Anterior cingulate cortex (tissue), 58 donors: ENCODE measurements at places on chromosomes 12 and 14.

DNA sequence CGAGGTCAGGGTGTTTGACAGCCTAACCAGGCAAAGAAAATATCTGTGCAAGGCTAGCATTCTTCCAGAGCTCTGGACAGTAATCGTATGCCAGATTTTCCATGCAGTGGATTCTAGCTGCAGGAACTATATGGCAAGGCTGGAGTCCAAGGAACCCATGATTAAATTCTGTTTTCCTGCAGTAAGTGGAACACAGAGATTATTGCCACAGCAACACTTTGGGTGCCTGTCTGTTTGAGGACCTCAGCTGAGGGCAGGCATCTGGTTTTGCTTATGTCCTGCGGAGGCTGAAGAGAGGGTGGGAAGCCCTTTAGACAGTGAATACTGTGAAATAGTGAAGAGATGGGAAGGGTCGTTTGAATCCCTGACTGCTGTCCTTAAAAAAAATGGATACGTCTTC, 104.4 kb downstream of the DAD1 start:
- DNase-seq: no peak

DNA sequence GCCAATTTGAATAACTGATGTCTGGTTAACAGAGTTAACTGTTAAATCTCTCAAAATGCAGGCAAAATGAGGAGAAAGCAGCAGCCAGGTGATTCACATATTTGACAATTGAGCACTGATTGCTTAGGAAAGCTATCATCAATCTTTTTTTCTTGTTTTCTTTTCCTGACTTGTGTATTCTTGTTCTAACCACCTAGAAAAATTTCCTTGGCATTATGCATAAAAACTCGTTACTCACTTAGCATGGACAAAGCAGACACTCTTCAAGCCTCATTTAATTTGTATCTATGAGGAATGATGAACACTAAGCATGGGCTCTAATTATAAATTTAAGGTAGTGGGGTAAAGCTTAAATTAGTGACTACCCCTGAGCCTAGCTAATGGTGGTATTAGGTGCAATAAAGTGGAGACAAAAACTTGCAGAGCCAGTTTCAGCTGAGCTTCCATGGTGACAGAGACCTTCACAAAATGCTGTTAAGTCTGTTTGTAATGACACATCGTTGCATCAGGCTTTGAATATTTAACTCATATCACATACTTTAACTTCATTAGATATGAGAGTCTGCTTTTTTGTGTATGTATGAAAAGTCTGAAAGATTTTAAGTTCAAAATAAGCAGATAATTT, 52.0 kb downstream of the RASSF9 start:
- no peak for DNase-seq

GRCh38 chr12:26112703-26113147, 12.1 kb downstream of the BHLHE41 start:
- no peak for DNase-seq

DNA sequence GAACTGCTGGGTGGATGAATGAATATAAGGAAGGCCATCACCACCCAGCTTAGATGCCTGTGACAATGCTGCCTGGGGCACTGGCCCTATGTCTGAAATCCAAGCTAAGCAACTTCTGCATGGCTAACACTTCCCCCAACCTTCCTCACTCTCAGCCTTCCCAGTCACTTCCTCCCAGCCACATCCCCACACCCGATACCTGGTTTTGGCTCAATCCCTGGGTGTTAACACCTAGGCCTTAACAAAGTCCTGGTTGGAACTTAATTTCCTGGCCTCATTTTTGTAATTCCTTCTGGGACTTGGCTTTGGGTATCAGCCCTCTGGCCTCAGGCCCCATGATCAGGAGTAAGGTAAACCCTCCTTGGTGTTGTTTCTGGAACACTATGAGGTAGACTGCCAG, 110.0 kb downstream of the EFCAB11 start:
- no peak for DNase-seq

- no peak for DNase-seq
These were observed 40.6 kb downstream of the SPRING1 start for GRCh38 chr12:116697305-116697704.

DNA sequence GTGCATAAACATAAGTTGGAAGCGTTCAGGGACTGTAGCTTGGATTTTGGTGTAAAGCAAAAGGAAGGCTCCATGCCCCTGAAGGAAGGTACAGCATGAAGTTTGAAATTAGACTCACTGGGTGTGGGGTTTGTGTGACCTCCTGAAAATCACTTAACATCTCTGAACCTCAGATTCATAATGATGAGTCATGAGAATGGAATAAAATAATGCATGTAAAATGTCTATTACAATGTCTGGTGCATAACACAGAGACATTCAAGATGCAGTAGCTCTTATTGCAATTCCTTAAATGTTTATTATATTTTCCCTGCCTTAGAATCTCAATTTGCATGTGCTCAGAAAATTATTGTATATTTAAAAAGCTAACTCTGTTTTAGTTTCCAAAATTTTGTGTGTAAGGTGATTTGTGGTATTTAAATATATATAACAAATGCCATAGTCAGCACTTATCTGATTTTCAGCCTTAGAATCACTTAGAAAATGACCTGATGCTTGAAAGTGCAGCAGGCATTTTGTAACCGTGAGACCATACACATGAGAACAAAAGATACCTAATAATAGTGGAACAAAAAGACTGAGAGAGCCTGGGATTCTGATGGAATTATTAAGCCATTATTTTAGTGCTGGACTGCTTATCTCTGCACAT, 66.3 kb downstream of the E2F7 start:
- DNase-seq: no peak

- no peak for DNase-seq
These were observed 45.8 kb upstream of the NCOR2 start for GRCh38 chr12:124613151-124613585.

- DNase-seq: no peak
These were observed 92.7 kb downstream of the ITPK1 start for GRCh38 chr14:93023039-93023438.

DNA sequence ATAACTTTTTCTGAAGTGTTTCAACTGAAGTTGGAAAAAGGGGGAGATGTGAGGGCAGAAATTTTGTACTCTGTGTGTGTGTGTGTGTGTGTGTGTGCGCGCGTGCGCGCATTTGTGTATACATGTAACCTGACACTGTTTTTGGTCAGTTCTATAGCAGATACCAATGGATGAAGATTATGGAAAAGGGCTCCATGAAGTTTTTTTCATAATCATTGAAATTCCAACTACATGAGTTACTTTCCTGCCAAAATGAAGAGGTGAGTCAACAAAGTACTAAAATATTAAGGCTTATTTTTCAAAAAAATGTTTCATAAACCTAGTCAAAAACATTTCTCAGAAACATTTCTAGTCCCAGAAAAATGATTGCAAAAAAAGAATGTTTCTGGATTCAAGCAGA, 25.7 kb upstream of the CERS5 start:
- no peak for DNase-seq

DNA sequence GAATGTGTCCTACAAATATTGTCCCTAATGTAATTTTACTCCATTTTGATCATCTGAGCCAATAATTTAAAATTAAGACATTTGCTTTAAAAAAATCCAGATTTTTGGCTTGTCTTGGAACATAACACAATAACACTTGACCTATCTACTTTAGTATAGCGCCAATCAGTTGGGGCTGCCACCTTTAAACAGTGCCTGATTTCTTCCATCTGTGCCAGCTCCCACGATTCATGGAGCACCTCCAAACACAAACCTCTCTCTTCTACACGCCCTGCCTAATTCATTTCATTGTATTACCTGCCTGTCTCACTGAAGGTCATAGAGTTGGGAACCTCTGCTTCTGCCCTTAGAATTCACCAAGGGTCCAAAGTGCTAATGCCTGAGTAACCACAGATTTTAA, 352.4 kb downstream of the TMEM132D start:
- DNase-seq: no peak

GRCh38 chr12:80056845-80057244, 42.5 kb upstream of the OTOGL start:
- no peak for DNase-seq

- no peak for DNase-seq
These were observed 57.2 kb upstream of the FICD start for GRCh38 chr12:108457734-108458361.

DNA sequence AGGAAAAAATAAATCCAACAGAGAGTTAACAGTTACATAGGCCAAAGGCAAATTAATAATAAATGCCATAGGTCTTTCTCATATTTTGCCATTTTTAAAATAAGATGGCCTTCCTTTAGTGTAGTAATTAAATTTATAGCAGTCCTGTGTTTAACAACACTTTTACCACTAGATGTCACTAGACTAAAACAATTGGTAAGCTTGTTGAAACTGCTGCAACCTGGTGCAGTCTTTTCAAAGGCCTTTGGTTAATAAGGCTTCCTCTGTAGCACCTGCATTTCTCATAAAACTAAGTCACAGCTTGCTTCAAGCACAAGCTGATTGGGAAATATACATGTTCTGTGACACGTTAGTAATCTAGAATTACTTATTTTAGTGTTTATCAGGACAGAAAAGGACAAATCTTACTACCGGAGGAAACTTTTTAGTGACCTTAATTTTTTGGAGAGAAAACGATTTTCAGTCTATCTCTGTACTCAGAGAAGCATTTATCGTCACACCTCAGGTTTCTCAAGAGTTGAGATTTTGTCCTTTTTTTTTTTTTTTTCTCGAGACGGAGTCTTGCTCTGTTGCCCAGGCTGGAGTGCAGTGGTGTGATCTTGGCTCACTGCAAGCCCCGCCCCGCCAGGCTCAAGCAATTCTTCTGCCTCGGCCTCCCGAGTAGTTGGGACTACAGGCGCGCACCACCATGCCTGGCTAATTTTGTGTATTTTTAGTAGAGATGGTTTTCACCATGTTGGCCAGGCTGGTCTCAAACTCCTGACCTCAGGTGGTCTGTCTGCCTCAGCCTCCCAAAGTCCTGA, 20.0 kb downstream of the BORCS5 start:
- DNase-seq: no peak

- no peak for DNase-seq
These were observed 108.2 kb downstream of the PRMT8 start for GRCh38 chr12:3598896-3599860.

DNA sequence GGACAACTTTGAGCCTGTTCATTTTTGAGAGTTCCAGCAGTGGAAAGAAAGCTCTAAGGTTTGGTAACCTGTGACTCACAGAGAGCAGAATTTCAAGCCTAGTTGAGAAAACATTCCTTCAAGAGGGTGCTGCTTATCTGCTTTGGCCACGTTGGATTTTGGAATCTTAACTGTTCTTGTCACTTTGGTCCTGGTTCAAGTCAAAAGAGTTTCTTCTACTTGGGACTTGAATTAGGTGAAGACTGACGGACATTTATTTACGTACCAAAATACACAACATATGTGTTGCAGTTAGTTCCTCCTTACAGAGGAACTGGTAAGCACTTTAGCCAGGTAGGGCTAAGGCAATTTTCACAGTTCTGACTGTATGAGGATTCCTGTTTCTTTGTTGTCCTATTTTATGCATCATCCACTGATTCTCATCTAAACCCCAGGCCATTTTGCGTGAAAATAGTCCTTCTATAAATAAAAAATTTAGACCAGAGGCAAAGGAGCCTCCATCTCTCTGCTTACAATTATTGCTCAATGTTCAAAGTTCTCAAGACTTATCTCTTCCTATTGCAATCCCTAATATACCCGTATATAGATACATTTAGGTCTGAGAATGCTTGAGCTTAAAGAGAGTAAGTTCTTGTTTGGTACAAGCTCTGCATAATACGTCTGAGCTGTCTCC, 580.9 kb downstream of the DIO2 start:
- DNase-seq: no peak

GRCh38 chr14:46325157-46325556, 326.4 kb downstream of the RPL10L start:
- DNase-seq: no peak
